ENCODE measurements at places on chromosomes 3 and 15.
A peak's percentile ranks its signal among the peaks of the same experiment; 100 is the strongest.

GRCh38 chr3:45781271-45781670 lies 15.1 kb downstream of the SLC6A20 start:
- DNase-seq = peak; percentile 7

GRCh38 chr15:70528270-70528706 lies 235.1 kb downstream of the UACA start:
- DNase-seq = peak; percentile 50

DNA sequence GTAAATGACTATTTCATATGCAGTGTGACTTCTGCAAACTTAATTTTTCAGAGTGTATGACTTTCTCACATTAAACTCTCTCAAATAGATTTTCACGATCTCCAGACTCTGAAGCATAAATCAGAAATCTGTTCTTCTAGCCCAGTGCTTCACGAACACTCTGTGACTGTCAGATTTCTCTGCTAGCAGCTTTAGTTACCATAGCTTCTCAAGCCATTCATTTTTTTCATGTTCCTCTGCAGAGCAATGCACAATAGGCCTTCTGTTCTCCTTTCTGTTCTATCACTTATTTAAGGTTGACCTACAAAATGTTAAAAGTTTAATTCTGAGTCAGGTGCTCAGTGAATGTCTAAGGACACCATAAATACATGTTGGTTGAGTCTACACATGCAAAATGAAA lies 1102.2 kb downstream of the TUSC7 start:
- no peak for DNase-seq

DNA sequence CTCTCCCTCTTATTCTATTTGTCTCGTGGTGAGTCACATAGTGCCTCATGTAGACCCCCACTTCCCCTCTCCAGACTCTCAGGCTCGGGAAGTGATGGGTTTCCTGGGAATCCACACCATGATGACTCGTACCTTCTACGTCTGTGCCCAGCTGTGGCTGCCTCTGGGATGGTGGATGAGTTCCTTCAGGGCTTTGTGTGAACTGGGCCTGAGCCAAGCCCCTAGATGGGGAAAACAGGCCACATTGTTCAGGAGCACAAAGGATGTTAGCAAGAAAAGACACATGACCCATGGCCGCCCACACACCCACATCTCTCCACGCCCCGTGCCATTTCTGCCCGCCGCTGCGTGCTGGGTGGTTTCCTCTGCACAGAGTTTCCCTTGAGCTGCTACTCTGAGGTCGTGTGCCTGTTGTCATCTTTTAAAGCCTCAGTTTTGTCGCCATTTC lies 10.5 kb downstream of the ISG20 start:
- DNase-seq = peak; percentile 82

DNA sequence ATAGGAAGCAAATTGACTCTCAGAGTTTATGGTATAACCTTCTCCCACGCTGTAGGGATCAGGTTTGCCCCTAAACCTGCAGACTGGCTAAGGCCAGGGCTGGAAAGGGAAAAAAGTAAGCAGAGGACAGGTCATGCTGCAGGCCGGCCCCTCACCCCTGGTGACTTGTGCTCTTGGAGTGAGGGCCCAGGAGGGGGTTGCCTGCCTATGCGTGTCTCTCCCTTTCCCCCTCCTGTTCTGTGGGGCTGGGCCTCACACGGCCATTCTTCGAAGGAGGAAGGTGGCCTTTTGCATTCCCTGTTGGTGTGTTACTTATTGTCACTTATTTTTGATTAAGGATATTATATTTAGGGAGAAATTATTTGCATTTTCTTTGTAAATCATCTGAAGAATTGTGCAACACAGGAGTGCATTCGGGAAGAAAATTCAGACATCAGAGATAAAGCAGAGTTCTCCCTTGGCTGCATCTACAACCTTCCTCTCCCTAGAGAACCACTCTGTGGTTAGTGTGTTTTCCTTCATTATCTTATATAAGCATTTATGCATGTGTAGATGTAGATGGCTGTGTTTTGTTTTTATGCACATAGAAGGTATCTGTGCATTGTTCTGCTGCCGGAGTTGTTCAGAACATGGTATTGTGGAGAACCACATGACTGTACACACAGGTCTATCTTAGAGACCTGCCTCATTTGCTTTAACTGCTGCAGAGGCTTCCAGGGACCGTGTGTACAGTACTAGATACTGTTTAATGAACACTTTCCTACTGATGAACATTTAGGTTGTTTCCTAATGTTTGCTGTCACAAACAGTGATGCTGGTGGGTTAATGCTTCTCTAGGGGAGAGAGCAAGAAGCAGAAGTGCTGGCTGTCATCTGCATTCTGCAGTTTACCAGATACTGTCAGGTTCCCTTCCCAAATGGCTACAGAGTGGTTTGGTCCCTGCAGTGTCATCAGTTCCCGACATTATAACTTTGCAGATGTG lies 133.5 kb downstream of the APBA2 start:
- DNase-seq = no peak

GRCh38 chr3:173257797-173258196 lies 116.8 kb upstream of the SPATA16 start:
- no peak for DNase-seq

DNA sequence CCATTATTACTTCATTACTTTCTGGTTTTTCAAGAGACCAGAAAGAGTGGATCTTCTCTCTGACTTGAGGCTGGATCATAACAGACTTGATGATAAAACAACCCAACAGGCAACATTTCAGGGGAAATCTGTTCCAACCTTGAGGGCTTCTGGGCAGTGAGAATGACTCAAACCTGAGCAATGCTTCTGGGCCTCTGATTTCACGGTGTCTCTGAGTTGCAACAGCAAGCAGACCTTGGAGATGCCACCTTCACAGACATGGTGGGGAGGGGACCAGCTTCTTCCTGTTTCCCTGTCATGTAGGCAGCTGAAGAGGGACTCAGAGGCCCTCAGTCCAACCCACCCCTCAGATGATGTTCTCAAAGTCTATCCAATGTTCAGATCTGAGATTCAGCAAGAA lies 104.0 kb downstream of the ABHD5 start:
- no peak for DNase-seq

- no peak for DNase-seq
Observed at GRCh38 chr15:52186651-52187486, 4.3 kb downstream of the GNB5 start.

- DNase-seq = no peak
Observed at GRCh38 chr15:62138124-62138523, 27.0 kb downstream of the C2CD4B start.

GRCh38 chr3:67076607-67077006 lies 78.5 kb downstream of the KBTBD8 start:
- no peak for DNase-seq

- no peak for DNase-seq
Observed at GRCh38 chr3:135125171-135125801, 330.2 kb downstream of the EPHB1 start.

DNA sequence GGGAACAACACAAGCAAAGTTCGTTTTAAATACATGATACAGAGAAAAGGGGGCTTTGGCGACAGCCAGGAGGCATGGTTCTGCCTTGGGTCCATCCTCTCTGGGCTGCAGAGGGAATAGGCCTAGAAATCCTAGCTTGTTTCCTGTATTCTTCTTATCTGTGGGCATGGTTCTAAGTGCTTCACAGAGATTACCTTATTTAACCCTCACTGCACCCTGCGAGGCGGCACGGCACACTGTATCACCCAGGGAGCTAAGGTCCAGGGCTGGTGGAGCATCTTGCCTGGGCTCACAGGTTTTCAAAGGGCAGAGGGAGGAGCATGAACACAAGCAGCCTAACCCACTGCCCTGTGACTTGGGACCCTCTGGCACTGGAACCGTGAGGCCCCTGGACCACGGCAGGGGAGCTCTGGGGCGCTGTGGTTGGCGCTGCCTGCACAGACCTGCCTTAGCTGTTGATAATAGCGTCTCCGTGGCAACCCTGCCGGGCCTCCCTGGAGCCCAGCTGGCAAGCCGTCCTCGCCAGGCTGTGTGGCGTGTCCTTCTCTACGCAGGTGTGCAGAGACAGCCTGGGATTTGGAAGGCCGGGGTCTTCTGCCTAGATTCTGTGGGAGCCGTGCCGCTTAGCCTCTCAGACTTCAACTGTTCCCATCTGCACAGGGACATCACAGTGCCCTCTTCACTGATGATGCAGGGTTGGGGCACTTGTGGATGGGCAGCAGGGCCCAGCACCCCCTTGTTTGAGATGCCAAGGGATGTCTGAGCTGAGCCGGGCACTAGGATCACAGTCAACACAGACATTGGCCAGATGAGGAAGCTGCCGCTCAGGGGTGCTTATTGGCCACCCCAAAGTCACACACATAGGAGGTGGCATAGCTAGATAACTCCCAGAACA lies 154.6 kb upstream of the TLE3 start:
- DNase-seq = no peak

- no peak for DNase-seq
Observed at GRCh38 chr3:66722675-66723074, 221.9 kb upstream of the LRIG1 start.

GRCh38 chr15:67641453-67641852 lies 99.0 kb downstream of the MAP2K5 start:
- no peak for DNase-seq

DNA sequence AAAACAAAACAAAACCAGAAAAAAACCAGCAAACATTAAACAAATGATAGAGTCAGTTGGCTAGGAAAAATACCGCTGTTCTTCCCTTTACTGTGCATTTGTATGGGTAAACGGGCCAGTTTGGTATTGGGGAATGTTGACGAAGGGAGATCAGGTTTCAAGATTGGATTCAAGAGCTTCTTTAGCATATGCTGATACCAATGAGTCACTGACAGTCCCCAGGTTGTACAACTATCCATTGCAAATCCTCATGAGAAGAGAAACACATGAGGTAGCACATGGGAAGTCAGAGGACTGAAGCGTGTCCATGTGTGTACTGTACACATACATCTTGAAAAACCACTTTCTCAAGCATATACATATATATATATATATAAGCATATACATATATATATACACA lies 25.6 kb downstream of the TIGIT start:
- DNase-seq = no peak

- no peak for DNase-seq
Observed at GRCh38 chr3:37050282-37050681, 57.0 kb downstream of the MLH1 start.

GRCh38 chr3:177257625-177258024 lies 60.3 kb upstream of the TBL1XR1 start:
- no peak for DNase-seq

DNA sequence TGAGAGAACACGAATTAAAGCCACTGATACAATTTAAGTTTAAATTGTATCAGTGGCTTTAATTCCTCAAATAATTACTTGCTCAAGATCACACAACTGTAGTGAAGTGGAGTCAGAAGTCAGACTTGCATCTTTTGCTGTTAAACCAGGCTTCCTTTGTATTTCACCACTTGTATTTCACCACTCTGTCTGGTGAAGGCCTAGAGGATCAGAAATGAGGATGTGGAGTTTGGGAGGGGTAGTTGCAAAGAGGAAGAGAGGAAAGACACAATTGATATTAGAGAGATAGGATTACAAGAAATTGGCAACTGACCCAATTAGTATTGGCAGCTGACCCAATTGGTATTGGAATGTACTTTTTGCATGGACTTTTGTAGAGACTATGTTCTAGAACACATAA lies 288.1 kb upstream of the GPR149 start:
- no peak for DNase-seq

DNA sequence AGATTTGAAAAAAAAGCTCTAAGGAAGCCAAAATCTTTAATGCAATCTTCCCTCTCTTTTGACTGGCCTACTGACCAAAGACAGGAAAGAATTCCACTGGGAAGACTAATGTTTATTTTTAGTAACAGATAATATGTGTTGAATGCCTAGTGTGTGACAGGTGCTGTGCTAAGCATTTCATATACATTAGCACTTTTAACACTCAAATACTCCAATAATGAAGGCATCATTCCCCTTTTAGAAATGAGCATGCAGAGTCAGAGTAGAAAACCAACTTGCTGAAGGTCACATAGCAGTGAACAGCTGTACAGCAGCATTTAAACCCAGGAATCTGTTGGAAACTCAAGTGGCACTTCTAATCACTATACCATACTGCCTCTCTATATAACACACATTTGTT lies 170.6 kb downstream of the MINAR1 start:
- no peak for DNase-seq

DNA sequence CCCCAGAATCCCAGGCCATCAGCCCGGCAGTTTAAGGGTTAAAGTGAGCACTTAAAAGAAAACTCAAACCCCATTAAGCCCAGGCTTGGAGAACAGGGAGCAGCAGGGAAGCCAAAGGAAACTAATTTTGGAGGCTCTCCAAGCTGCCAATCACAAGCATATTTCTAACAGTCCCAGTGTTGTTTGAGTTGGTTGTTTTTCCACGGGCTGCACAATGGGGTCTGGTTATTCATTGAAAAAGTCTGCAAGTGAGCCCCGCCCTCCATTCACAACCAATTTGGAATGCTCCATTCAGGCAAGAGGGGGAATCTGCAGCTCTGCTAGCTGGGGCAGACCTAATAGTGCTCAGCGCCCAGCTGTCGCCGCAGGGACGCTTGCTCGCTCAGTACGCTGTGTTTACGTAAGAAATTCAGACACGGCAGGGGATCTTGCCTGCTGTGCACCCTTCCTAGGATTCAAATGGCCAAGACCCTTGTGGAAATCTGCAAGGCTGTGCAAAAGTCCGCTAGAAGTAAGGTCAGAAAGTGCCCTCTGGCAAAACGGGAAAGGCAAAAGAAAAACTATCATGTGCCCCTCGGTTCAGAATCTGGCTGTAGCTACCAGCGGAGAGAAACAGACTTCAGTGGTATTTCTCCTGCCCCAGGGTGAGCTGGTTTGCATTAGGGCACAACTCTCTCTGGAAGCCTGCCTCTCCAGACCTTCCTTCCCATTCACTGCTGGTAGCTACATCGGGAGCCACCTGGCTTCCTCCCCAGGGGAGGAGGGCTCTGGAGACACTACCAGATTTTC lies 11.0 kb downstream of the ETV5 start:
- DNase-seq = no peak

DNA sequence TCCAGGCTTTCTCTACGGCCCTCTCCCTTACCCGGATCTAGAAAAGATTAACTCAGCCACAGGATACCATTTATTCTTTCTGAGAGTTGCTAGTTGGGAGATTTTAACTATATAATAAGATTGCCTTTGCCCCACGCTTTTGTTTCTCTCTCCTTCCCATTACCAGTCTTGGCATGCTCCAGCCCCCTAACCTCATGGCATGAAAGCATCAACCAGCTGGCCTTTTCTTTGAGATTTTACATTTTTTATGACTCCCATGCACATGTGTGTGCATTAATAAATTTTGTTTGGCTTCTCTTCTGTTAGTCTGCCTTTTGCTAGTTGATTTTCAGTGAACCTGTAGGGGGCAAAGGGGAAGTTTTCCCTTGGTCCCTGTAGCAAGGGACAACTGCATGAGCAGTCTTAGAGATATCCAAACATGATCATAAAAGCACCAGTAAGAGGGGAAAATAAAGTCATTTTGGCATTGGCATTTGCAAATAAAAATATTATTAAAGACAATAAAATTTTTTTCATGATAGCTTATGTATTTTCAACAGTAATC lies 73.6 kb downstream of the OXSM start:
- DNase-seq = no peak

- DNase-seq = no peak
Observed at GRCh38 chr3:81998139-81998755, 236.8 kb upstream of the GBE1 start.

All from stimulated activated CD4-positive, alpha-beta T cell treated with anti-CD3 and anti-CD28 coated beads, Interleukin-2, amount 100 ng/mL, for 24 hours (primary cell).